Left colon (tissue), 2 donors: ENCODE measurements at places on chromosomes 1 and 21. TPM values are rescaled to one million over a fixed set of nuclear protein-coding genes. Genes with fewer than 3 reads are reported as not detected.

OR2L8 gene
- total RNA-seq, result not detected

TPTE gene
- total RNA-seq, result not detected

RHBG gene
- total RNA-seq, result not detected

DNALI1 gene
- total RNA-seq, result 4.5 TPM

SLC44A5 gene
- 6.7 TPM for total RNA-seq

PTPN7 gene
- 4.7 TPM for total RNA-seq

ACTL8 gene
- total RNA-seq, result not detected

LCE1F gene
- not detected for total RNA-seq

RPAP2 gene
- total RNA-seq, result 24.2 TPM

UTS2 gene
- total RNA-seq, result not detected

KCNJ15 gene
- not detected for total RNA-seq

IFI6 gene
- total RNA-seq, result 19.6 TPM

CACNA1S gene
- total RNA-seq, result not detected

PODN gene
- 6.2 TPM for total RNA-seq

CD2 gene
- 2.9 TPM for total RNA-seq

SIM2 gene
- total RNA-seq, result 0.34 TPM

OR10J1 gene
- total RNA-seq, result not detected

DDR2 gene
- 36.9 TPM for total RNA-seq

EIF2D gene
- total RNA-seq, result 35.5 TPM

KDF1 gene
- 24.7 TPM for total RNA-seq

SYT11 gene
- 4.2 TPM for total RNA-seq

IFFO2 gene
- total RNA-seq, result 5.4 TPM

PLA2G2D gene
- total RNA-seq, result 0.31 TPM

RGSL1 gene
- not detected for total RNA-seq

ADAMTSL4 gene
- total RNA-seq, result 9.5 TPM

TRAF3IP3 gene
- 2.3 TPM for total RNA-seq

OPRD1 gene
- 0.08 TPM for total RNA-seq

FAM163A gene
- total RNA-seq, result 0.61 TPM

KTI12 gene
- 7.7 TPM for total RNA-seq

SH2D5 gene
- not detected for total RNA-seq

ANGPTL3 gene
- total RNA-seq, result not detected

NBPF6 gene
- total RNA-seq, result 0.89 TPM

PGLYRP3 gene
- total RNA-seq, result not detected

HAO2 gene
- total RNA-seq, result not detected

FRRS1 gene
- total RNA-seq, result 12.3 TPM

LCE2C gene
- total RNA-seq, result not detected

FCMR gene
- 4.8 TPM for total RNA-seq

ORC1 gene
- 4.3 TPM for total RNA-seq

GBP7 gene
- total RNA-seq, result not detected

GJC2 gene
- 1.5 TPM for total RNA-seq

AMY2B gene
- 10.7 TPM for total RNA-seq

PERM1 gene
- 0.14 TPM for total RNA-seq

NECTIN4 gene
- 6.1 TPM for total RNA-seq
